ENCODE measurements at places on chromosomes 6 and 20. TPM values are rescaled to one million over a fixed set of nuclear protein-coding genes. Genes with fewer than 3 reads are reported as not detected.

The GSTA3 gene
- total RNA-seq = not detected

GRCh38 chr6:136317021-136317694 lies 27.5 kb upstream of the BCLAF1 start:
- DNase-seq = no peak

- DNase-seq = no peak
These were observed 111.5 kb downstream of the MOXD1 start for GRCh38 chr6:132289756-132290155.

DNA sequence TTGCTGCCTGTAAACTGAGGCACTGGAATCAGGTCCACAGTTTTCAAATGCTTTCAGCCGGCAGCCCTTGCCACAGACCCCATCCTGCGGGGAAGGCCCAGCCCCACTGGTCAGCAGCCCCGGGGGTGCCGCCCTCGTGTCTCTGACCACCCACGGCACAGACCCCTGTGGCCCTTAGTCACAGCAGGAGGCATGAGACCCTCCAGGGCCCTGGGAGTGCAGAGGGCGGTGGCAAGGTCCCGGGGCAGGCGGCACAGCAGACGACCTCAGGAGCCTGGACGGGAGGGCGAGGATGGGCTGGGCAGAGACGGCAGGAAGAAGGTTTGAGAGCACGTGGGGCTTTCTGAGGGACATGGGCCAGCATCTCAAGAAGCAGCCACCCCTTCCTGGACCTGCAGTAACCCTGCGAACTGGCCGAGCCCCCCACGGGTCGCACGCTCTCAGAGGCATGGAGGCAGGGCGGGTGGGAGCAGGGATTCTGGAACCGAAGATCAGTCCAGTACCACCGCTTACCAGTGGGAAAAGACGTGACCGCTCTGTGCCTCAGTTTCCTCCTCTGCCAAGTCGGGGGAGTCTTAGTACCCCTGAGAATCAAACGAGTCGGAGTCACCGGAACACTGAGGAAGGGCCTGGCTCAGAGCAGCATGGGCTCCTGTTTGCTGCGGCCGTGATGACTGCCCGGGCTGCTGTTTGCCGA lies 140.7 kb downstream of the TAF4 start:
- DNase-seq = no peak

DNA sequence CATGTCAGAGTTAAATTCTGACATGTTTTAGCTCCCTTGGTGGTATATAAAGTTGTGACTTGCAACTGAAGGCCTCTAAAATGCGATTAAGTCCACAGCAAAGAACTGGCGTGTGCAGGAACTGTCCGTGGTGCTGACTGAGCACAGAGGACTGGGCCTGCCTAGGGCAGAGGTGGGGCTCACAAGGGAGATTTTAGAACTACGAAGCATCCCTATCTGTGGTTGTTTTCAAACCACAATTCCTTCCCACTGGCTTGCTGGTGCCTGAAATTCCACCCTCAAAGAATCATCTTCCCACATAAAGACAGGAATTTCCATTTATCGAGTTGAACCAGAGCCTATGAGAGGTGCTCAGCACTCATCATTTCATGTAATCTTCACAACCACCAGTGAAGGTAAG lies 30.1 kb downstream of the RIMS4 start:
- DNase-seq = no peak

DNA sequence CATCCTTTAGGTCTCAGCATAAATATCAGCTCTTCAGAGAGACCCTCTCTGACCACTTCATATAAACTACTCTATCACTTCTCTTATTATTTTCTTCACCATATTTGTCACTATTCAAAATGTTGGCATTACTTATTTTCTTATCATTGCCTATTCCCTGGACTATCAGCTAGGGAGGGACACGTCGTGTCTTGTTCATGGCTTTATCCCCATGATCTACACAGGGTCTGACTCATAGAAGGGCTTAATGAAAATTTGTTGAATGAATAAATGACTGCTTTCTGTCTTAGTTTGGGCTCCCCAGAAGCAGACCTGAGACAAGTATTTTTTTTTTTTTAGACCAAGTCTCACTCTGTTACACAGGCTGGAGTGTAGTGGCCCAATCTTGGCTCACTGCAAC lies 3.0 kb upstream of the CDK5RAP1 start:
- DNase-seq = no peak

Data from tibial nerve (tissue), 4 donors.